Stimulated activated naive CD4-positive, alpha-beta T cell treated with Interleukin-2 at 50 U/mL for 16 hours (primary cell): ENCODE measurements at places on chromosomes 12 and 14.

GRCh38 chr12:109591041-109591440 is 17.4 kb downstream of the MVK start:
- no peak for DNase-seq

GRCh38 chr14:29681316-29681715 is 246.3 kb downstream of the PRKD1 start:
- DNase-seq, result no peak

DNA sequence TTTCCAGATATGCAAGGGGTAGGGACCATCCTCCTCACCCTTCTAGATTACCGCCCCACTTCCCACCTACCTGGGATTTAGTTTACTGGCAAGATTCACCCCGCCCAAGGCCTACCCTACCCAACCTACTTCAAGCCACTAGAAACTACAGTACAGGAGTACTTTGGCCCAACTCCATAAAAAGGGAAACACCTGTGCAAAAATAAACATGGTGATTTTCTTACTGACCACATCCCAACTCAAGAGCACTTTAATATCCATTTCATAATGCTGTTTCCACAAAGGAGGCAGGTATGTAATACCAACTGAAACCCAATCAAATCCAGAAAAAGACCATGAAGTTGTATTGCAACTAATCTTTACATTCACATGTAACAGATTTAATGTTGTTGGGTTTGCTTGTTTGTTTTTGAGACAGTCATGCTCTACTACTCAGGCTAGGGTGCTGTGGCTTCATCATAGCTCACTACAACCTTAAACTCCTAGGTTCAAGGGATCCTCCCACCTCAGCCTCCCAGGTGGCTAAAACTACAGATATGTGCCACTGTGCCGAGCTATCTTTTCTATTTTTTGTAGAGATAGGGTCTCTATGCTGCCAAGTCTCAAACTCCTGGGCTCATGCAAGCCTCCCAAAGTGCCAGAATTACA is 41.7 kb upstream of the RAP1B start:
- no peak for DNase-seq

DNA sequence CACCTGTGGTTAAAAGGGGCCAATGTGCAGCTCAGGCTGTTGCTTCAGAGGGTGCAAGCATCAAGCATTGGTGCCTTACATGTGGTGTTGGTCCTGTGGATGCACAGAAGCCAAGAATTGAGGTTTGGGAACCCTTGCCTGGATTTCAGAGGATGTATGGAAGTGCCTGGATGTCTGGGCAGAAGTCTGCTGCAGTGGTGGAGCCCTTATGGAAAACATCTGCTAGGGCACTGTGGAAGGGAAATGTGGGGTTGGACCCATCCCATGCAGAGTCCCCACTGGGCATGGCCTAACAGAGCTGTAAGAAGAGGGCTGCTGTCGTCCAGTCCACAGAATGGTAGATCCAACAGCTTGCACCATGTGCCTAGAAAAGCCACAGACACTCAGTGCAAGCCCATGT is 36.6 kb downstream of the PCNX1 start:
- no peak for DNase-seq

- peak; percentile 29 for DNase-seq
Measured at GRCh38 chr12:32107359-32108267, 966 bp downstream of the BICD1 start.

DNA sequence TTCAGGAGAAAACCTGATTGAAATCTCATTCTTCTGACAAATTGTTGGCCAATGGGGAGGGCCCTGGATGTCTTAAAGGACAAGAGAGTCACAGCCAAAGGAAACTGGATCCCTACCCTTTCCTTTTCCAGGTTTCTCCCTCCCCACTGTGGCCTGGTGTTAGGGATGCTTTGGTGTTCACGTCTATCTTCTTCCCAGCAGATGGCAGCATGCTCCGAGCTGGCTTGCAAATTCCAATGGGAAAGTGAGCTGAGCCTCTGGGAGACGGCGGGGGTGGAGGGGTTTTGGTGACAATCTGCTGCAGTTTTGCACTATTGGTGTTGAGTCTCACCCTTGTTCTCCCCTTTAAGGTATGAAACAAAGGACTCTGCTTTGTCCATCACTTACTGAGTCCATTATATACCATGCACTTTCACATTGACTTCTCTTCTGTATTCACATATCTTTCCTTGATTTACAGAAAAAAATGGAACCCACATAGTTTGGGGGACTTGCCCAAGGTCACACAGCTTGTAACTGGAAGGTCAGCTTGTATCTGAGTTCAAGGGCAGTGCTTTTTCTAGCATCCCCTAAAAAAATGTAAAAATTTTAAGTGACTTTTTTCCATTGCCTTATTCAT is 39.3 kb downstream of the CCDC177 start:
- no peak for DNase-seq

DNA sequence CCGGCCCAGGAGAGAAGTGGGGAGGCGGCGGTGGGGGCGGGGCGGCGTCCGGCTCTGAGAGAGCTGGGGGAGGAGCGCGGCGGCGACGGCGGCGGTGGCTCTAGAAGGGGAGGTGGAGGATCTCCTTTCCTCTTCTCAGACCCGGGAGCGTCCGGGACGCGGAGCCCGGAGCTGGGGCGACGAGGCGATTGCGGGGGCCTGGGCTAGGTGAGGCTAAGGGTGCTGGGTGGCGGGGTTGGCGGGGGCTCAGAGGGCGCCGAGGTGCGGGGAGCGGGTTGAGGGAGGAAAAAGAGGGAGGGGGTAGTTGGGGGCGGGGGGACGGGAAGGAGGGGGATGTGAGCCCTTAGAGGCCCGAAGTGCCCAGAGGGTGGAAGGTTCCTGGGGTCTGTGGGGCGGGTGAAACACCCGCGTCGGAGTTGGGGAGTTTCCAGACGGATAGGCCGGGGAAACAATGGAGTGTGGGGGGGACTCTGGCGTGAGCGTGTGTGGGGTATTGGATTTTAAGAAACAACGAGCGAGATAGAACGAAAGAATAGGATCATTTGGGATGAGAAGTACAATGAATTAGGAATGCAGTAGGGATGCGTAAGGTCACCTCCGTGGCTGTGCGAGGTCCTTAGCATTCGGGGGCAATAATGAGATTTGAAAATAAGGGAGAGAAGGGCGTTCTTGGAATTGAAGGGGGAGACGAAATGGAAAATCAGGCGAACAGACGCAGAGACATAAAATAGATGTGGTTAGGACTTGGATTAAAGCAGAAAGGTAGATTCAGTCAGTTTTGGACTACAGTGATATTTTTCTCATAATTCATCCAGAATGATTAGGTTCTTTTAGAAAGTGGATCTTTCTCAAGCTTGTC is at the start of gene SPATS2:
Gene SPATS2 (plus strand): TSS at position 82 of the 859 bp plus-strand sequence. CDS start 93,551 bp downstream, outside the sequence.
- no peak for DNase-seq

GRCh38 chr14:102878970-102879460 is 43.4 kb upstream of the AMN start:
- no peak for DNase-seq

DNA sequence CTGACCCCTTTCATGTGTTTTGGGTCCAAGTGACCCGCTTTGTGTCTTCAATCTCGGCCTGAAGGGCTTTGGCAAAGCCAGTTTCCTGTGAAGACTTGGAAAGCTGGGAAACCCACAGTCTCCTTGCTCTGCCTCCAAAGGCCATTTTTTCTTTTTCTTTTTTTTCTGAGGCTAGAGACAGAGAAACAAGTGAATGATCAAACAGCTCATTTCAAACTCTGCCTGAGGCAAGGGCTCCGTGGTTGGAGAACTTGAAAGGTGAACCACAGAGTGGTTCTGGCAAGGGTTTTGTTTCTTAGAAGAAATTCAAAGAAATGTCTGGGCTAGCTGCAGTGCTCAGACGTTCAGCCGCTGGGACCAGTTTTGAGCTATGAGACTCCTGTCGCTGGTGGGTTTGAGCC is 62.7 kb downstream of the ERH start:
- no peak for DNase-seq

DNA sequence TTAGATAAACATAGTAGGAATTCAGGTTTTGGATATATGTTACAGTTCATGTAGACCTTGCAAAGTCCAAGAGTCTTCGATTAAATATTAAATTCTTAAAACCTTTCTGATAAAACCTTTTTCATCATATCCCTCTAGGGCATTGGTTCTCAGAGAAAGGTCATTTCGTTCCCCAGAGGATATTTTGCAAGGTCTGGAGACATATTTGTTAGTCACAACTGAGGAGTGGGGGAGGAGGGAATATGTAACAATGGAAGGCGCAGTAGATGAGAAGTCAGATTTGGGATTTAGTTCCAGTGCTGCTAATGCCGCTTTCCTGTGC is 5.3 kb downstream of the TMEM253 start:
- no peak for DNase-seq

DNA sequence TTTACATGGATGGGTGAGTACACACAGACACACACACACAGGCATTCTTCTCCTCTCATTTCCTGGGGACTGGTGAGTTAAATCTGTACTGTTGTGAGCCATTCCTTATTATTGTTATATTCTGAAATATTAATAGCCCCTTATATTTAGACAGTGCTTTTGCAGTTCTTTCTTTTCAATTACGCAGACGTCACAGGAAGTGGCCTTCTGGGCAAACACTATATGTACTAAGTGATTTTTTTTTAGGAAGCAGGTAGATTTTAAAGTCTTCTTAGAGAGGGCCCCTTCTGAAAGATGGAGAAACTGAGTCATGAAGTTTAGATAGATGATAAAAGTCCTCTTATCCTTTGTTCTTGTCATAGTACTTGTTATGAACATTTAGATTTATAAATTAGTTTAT is 1213.6 kb downstream of the VRK1 start:
- DNase-seq, result no peak

DNA sequence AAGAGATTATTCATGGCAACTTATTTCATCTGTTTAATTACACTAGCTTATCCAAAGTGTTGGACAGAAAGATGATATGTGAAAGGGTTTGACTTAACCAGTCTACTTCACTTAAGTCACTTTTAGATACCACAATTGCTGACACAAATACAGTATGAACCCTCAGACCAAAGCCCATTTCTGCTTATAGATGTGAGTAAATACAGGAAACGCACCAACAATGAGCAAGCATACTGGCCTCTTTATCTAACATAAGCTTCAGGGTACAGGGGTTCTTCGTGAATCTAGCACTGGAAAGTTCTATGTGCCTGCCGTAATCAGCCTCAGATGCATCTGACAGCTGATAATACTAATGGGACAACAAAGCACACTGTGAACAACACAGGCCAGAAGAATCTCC is 209.6 kb downstream of the MED13L start:
- DNase-seq, result no peak

- DNase-seq, result no peak
Measured at GRCh38 chr12:47797441-47797840, 22.3 kb downstream of the HDAC7 start.

- no peak for DNase-seq
Measured at GRCh38 chr14:65045006-65045405, 57.3 kb downstream of the MAX start.

GRCh38 chr14:54188064-54188666 is 208.6 kb upstream of the CDKN3 start:
- DNase-seq, result no peak

DNA sequence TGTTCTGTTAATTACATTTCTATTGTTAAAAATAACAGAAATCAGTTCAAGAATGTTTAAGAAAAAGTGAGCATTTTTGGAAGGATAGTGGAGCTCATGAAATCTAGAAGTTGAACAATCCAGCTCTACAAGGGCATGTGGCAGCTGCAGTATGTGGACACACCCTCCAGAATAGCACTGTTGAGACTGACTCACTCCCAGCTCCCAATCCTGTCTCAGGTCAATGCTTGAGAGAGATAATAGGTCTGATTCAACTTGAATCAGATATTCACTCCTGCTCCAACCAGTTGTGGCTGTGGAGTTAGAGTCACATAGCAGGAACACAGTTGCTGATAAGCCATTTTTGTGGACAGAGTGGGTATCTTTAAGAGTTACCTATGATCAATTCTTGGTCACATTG is 113.0 kb upstream of the NTF3 start:
- no peak for DNase-seq

GRCh38 chr14:58873228-58873953 is 235.6 kb downstream of the DACT1 start:
- DNase-seq, result no peak
